ENCODE measurements at places on chromosomes 5 and 9. TPM values are rescaled to one million over a fixed set of nuclear protein-coding genes. Genes with fewer than 3 reads are reported as not detected.

GRCh38 chr5:57066924-57067596 lies 106.8 kb upstream of the GPBP1 start:
- no peak for DNase-seq
- H3K4me1 ChIP-seq, result peaks cover 4% of the 10 kb centered on the region
- H3K27ac ChIP-seq, result no peak overlapping the region
- H3K36me3 ChIP-seq, result no peaks in the 10 kb centered on the region
- H3K27me3 ChIP-seq, result no peaks in the 10 kb centered on the region

The SEMA5A gene
- 0.02 TPM for total RNA-seq

The P4HA2 gene
- total RNA-seq, result 14.3 TPM

- H3K27me3 ChIP-seq, result no peaks in the 10 kb centered on the region
- H3K36me3 ChIP-seq, result no peaks in the 10 kb centered on the region
- no peak for DNase-seq
Observed at GRCh38 chr5:143662020-143662419, 149.9 kb upstream of the HMHB1 start.

The PCA3 gene
- total RNA-seq, result not detected
